ENCODE measurements at places on chromosomes 7 and 10. TPM values are rescaled to one million over a fixed set of nuclear protein-coding genes. Genes with fewer than 3 reads are reported as not detected.

GRCh38 chr7:11069591-11069990 is 95.9 kb downstream of the PHF14 start:
- no peak for DNase-seq

DNA sequence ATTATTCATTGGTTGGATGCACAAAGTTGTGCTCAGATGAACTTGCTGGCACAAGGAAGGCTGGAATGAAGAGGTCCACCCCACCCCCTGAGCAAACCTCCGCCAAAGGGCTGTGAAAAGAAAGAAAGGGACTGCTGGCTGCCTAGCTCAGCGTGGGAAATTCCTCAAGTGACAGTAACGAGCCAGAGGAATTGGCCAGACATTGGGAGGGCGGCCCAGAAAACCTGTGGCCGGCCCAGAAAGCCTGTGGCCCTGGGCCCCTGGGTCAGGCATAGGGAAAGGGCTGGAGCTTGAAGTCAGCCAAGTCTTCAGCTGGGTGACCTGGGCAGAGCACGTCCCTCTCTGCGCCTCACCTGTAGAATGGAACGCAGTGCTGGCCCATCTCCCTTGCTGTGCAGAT is 30.6 kb upstream of the CTBP2 start:
- no peak for DNase-seq

- DNase-seq: no peak
Measured at GRCh38 chr10:33716501-33717267, 382.2 kb upstream of the NRP1 start.

DNA sequence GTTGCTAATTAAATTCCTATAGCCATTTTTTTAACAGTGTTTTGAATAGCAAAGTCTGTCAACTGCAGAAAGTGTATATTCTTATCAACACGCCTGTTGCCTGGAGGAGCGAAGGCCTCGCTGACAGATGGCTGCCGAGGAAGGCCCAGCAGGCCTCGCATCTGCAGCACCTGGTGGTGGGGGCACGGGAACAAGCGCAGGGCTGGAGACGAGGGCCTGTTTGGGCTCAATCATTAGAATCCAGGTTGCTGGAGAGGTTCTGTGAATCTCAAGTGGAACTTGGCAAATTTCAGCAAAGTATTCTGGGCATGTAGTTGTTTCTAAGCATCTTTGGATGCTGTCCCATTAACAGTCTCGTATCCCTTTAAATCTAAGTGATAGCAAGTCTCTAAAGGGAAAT is 66.1 kb upstream of the FAM204A start:
- no peak for DNase-seq

GRCh38 chr10:91805110-91805838 is 7.0 kb downstream of the TNKS2 start:
- DNase-seq: no peak

- DNase-seq: no peak
Measured at GRCh38 chr7:106166651-106167342, 54.7 kb upstream of the SYPL1 start.

DNA sequence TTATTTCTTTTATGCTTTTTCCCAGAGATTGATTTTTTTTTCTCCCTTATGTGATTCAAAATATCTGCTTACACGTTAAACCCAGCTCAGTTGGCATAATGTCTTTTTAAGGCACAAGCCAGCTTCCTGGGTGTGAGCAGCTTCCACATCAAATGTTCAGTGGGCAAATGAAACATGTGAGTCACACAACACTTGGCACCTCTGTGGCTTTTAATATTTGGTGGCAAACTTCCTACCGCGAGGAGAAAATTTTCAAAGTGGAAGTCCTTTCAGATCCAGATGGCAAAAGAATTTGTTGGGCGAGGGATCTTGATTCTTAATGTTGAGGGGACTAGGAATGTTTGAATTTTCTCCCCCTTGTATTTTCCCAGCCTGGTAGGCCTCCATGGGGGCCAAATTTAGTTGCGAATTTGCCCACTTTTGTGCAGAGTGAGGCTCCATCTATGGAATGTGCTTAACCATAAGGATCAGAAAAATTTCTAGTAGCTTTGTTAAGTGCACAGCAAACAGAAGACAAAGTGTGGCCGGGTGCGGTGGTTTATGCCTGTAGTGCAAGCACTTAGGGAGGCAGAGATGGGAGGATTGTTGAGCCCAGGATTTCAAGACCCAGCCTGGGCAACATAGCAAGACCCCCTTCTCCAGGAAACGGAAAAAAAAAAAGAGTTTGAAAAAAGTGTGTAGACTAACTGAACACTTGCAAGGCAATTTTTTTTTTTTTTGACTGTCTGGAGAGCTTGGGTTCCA is 31.0 kb downstream of the CUX1 start:
- no peak for DNase-seq

GRCh38 chr10:78224602-78225001 is 190.9 kb downstream of the RPS24 start:
- DNase-seq: peak; percentile 97

- no peak for DNase-seq
Measured at GRCh38 chr7:122846591-122846990, 39.7 kb downstream of the CADPS2 start.

GRCh38 chr10:22644222-22644621 is 70.2 kb downstream of the PIP4K2A start:
- no peak for DNase-seq

DNA sequence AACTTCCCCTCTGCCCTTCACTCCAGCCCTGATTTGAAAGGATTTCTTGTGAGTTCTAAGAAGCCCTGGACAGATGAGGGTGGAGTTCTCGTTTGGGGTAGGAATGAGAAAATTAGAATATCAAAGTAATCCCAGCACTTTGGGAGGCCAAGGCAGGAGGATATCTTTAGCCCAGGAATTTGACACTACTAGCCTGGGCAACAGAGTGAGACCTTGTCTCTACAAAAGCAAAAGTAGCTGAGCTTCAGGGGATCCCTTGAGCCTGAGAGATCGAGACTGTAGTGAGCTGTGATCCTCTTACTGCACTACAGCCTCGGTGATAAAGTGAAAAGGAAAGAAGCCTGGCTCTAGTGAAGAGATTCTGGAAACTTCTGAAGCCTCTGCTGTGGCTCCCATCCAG is 76.2 kb downstream of the TET1 start:
- DNase-seq: no peak

DNA sequence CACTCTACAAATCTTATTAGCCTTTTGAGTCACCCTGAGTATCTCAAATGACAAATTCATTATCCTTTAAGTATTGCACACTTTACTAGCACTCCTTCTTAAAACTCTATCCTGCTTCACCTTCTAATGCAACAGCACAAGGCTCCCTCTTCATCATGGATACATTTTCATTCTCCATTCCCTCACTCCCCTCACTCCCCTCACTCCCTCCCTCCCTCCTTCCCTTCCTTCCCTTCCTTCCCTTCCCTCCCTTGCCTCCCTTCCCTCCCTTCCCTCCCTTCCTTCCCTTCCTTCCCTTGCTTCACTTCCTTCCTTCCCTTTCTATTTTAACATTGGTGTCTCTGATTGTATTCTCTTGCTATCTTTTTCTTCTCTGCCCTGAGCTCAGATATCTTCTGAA is 130.5 kb downstream of the PCLO start:
- DNase-seq: no peak

GRCh38 chr10:73759512-73760115 is 15.4 kb downstream of the SEC24C start:
- DNase-seq: no peak

DNA sequence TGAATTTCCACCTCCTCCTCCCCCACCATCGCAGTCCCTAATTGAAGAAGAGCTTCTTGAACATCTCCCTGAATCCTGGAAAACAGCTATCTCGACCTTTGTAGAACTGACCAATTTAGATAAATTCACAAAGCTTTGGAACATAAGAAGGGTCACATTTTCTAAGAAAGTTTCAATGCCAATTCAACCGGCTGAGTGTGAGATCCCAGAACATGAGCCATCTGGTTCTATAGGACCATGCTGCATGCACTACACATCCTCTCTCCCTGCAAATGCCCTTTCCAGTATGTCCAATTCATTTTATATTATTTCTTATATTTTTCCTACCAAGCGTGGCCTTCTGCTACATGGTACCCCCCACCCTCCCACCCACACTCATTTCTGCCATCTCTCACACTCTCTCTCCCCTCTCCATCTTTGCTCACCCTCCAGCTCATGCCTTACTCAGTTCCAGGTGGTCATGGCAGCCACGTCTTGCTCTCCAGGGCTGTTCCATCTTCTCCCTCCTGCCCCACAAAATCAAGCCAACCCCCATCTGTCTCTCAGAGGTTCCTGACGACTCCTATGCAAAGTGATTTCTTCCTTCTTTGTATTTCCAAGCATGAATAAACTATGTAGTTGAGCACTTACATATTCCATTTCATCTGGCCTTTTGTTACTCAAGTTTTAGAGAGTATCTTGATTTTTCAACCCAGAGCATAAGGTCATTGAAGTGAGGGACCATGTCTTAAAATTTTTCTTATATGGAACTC is 19.3 kb downstream of the FRMD4A start:
- DNase-seq: no peak

GRCh38 chr7:43572516-43573049 is 10.3 kb upstream of the STK17A start:
- DNase-seq: peak; percentile 93

Gene SPDYE1
- not detected for total RNA-seq

Gene TRIM74
- not detected for total RNA-seq

Gene STAMBPL1
- 11.6 TPM for total RNA-seq

Gene ENKUR
- not detected for total RNA-seq

Gene ARHGEF35
- total RNA-seq: 3.6 TPM
